8988T (cell line): ENCODE measurements at places on chromosomes 11 and 22.

- DNase-seq = no peak
Observed at GRCh38 chr11:44886790-44887140, 63.9 kb downstream of the TP53I11 start.

DNA sequence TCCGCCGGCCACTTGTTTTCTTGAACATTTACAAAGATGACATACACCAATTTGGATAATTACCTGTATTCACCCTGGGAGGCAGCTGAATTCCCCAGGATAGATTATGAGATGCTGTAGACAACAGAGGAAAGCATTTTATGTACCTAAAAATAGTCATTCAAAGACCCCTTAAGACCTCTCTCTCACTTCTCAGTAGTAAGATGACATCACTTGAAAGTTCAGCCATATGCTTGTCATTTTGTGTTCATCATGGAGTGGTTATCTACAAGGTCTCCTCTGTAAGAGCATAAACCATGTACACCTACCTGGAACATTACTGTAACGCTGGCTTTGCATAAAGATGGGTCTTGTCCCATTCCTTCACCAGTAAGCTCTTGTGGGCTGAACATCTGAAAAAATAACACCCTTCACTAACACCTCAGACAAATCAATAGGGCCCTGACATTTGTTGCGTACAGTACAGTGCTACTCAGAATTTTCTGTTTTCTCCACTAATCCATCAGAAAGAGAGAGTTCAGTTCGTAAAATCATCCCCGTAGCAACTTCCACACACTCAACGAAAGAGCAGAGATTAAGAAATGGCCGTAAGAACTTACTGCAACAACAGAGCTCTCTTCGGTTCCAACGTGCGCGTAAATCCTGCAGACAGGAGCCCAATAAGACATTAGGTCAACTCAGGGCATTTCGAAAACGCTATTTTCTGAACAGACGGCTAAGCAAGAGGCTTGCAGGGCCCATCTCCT is 15.6 kb upstream of the WDR74 start:
- DNase-seq = no peak

DNA sequence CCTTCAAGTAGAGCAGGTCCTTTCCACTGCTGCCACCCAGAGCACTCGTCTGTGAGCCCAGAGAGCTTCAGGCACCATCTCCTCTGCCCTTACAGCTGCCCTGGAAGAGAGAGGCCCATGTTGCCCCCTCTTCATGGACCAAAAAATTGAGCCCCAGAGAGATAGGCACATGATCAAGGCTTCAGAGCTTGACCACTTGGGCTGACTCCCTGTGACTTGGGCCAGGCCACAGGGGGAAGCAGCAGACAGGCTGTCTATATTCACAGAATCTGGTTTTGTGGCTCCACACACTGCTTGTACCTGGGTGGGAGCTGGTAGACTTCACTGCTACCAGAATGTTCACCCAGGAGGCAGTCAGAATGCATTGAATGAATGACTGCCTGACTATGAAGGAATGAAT is 58.2 kb downstream of the SMIM38 start:
- no peak for DNase-seq

DNA sequence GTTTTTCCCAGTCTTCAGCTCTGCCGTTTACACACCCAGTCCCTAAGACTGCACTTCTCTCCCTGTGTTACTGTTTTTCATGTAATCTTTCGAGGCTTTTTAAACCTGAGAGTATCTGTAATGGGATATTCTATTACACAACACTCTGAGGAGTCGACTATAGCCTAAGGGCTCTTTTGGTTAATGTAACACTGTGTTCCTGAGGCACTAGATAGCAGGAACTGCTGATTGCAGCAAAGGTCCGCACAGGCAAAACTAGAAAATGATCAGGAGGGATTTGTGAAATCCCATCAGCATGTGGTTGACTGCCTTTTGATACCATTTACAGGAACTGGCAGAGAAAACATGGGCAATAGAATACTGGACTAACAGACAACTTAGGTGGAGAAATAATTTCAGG is 512.3 kb upstream of the RAG2 start:
- no peak for DNase-seq

DNA sequence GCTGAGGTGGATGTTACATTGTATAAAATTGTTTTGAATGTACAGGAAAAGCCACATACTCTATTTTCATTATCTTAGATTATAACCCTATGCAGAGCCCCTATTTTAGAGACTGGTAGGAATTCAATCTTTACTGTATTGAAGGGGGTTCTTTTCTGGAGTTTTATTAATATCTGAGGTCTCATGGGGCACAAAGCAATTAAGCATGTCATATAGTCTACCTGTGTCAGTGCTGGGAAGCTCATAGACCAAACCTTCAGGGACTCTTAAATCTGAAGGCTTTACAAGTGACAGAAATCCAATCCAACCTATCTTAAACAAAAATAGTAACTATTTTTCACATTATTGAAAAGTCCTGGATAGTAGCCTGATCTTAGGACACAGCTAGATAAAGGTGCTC is 733.7 kb downstream of the NELL1 start:
- no peak for DNase-seq

GRCh38 chr22:40270748-40271373 is 75.4 kb upstream of the ADSL start:
- no peak for DNase-seq
